SW 1271 (cell line): ENCODE measurements at places on chromosomes 7 and 10.

GRCh38 chr7:149873970-149874643 is 338 bp downstream of the ATP6V0E2 start:
- no peak for DNase-seq

- DNase-seq, result no peak
Measured at GRCh38 chr7:4235596-4235995, 446.5 kb upstream of the FOXK1 start.

- DNase-seq, result no peak
Measured at GRCh38 chr7:104650991-104651640, 322.7 kb downstream of the LHFPL3 start.

GRCh38 chr7:34457329-34457728 is 200.7 kb upstream of the NPSR1 start:
- no peak for DNase-seq

DNA sequence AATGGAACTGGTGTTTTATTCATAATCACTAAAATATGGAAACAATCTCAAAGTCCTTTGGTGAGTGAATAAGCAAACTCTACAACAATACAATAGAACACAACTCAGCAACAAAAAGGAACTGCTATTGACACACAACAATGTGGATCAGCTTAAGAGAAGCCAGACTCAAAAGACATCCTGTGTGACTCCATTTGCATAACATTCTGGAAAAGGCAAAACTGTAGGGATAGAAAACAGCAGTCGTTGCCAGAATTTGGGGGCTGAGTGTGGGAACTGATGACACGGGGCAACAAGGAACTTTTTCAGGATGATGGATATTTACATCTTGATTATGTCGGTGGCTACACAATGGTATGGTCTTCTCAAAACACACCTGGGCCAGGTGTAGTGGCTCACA is 32.4 kb upstream of the SVIL start:
- no peak for DNase-seq

- no peak for DNase-seq
Measured at GRCh38 chr10:13593535-13593934, 6.8 kb downstream of the PRPF18 start.

DNA sequence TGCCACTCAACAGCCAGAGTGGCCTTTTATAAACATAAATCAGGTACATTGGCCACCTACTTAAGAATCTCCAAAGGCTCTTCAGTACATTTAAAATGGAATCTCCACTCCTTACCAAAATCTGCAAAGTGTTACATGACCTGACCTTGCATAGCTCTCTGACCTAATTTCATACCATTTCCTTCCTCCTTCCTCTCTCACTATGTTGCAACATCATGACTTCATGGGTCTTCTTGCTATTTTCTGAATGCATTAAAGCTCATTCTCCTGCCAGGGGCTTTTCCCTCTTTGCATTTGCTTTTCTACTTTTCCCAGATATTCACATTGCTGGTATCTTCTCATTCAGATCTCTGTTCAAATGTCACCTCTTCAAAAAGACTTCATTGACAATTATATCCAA is 22.1 kb upstream of the PPP1R17 start:
- DNase-seq, result no peak

GRCh38 chr10:71753091-71753959 is 20.0 kb downstream of the VSIR start:
- DNase-seq, result no peak

DNA sequence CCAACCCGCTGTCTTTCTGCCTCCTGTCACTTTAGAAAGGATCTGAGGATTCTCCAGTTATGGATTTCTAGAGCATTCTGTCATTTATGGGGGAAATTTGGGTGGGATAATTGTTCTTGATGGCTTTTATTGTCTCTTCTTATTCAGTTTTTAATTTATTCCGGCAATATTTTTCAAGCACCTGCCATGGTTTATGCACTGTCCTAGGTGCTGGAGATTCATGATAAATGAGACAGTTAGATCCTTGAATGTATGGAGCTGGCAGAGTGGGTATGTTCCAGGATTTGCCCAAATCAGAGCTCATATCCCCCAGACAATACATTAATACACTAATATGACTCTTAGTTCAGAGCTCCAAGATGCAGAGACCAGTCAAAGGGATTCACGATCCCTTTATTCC is 146.8 kb upstream of the PRKCQ start:
- DNase-seq, result no peak

DNA sequence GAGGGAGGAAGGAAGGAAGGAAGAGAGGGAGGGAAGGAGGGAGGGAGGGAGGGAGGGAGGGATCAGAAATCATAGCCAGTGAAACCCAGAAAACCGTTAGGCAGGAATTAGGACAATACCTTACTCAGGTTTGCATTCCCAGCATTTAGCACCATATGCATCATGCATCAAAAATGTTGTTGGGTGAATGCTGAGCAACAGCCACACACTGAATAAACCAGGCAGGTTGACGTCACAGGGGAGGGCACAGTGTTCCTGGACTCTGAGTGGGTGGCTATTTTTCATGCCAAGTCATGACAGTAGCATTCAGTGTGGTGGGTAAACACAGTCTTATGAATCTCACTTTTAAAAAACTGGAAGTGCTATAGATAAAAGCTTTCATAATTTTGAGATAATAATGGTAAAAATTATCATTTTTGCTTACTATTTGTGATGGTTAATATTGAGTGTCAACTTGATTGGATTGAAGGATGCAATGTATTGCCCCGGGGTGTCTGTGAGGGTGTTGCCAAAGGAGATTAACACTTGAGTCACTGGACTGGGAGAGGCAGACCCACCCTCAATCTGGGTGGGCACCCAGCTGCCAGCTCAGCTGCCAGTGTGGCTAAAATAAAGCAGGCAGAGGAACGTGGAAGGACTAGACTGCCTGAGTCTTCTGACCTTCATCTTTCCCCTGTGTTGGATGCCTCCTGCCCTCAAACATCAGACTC is 199.1 kb upstream of the PRKCQ start:
- peak; percentile 90 for DNase-seq

DNA sequence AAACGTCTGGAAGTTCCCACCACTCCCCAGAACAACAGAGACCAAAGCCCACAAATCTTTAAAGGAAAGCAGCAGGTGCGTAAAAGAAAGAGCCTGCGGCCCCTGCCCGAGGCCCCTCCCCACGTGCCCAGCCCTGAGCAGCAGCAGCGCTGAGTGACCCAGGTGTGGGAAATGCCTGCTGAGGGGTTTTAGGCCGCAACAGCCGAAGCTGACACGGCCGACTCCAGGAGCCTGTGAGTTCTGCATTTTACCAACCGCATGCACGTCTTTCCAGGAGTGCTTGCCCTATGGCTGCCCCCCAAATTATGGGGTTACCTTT is 1.6 kb upstream of the KNDC1 start:
- DNase-seq, result no peak

DNA sequence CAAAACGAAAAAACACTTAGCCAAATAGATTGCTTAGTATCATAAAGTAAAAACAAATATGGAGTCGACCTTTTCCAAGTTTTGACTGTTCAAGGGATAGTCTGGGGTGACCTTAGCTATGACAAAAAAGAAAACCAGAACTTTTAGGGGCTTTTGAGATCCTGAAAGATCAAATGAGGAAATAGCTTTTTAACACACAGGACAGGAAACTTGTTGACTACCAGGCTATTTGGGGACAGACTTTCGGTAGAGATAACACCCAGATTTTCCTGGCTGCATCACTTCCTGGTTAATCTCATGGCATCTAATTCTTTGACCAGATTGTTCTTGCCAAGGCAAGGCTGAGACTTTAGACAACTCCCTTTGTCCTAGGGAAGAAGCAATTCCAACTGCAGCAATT is 34.5 kb upstream of the EGR2 start:
- DNase-seq, result no peak

DNA sequence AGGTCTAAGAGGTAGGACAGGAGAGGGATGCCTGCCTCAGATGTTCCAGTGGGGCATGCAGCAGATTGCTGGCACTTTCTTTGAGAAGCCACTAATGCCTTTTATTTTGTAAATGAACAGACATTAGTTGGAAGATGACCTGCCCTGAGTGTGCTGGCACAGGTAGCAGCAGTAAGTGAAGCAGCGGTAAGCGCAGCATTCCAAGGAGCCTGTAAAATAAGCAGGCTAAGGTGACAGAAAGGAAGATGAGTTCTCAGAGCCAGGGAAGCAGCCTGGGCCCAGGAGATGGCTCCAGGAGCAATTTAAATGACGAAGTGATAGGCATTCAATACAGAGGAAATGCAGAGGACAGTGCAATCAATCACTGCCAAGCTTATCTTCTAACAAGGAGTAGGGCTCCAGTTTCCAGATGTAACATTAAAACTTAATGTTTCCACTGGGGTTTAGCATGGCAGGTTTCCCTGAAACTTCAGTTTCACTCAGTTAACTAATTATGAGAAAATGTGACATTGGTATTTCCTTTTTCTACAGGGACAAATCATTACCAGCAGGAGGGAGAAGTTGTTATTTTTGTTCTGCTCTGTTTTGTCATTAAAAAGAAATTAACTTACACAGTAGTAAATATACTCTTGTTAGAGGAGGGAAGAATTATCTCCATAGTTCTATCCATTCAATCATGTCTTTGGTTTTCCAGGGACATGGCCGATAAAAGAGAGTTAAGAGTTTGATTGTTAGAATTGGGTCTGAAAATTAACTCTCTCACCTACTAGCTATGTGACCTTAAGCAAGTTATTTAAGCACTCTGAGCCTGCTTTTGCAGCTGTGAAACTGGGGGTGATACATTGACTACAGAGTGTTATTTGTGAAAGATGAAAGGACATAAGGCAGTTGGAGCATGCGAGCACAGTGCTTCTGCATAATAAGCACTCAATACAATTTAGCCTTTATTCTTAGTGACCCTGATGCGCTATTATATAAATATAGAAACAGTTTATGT is 96.6 kb upstream of the PTN start:
- DNase-seq, result no peak

DNA sequence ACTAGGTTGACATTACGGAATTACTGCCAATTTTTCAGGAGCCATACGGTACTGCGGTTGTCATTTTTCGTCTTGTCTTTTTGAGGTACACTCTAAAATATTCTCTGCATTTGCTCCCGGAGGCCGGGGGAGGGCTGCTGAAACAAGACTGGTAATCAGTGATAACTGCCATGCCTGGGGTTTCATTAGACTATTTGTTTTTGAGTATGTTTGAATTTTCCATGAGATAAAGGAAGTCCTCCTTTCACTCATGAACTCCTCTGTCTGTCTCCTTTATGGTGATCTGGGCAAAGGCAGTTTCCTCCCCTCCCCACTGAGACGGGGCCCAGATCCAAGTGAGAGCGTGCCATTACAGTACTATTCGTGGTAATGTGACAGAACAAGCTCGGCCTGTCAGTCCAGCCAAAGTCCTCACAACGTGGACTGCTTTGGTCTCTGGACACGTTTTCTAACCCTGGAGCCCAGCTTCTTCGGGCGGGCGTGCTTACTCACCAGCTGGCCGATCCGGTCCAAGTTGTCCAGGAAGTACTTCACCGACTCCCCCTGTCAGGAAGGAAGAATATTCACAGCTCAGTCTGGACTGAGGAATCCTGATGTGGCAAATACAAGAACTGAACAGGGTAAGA is 45.1 kb downstream of the AMZ1 start:
- no peak for DNase-seq

- DNase-seq, result no peak
Measured at GRCh38 chr10:60288256-60288655, 101.4 kb downstream of the ANK3 start.

DNA sequence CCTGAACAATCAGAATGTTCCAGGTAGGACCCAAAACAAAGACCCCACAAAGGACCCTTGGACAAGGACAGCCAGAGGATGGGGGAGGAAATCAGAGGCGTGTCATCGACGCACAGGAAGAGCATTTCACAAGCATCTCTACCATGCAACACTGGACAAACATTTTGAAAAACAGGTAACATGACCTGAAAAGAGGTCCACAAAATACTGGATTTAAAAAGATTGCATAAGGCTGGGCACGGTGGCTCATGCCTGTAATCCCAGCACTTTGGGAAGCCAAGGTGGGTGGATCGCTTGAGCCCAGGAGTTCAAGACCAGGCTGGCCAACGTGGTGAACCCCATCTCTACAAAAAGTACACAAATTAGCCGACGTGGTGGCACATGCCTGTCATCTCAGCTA is 60.5 kb upstream of the RNF32 start:
- DNase-seq, result no peak

- no peak for DNase-seq
Measured at GRCh38 chr10:103542764-103543616, 49.5 kb downstream of the NEURL1 start.

GRCh38 chr7:41540601-41541000 is 162.3 kb downstream of the INHBA start:
- DNase-seq, result no peak

GRCh38 chr7:47326220-47326619 is 255.7 kb downstream of the TNS3 start:
- no peak for DNase-seq

GRCh38 chr10:80516506-80517075 is 21.1 kb upstream of the SH2D4B start:
- no peak for DNase-seq

- DNase-seq, result no peak
Measured at GRCh38 chr10:22251751-22252223, 34.0 kb upstream of the EBLN1 start.

DNA sequence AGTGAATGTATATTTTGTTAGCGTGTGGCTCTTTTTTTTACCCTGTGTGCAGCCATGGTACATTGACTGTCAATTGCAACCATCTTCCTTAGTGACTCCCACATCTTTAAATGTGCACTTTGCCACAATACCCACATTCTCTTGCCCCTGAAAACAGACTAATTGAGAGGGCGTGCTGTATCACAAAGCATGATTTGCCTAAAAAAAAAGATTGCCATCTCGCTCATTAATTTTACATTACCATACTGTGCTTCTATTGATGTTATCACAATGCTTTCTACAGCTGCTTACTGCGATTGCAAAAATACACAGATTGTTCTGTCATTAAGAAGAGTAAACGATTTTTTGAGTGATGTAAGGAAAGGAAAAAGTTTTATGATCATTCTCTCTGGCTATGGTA is 613.1 kb upstream of the NRP1 start:
- no peak for DNase-seq

GRCh38 chr10:129740532-129741279 is 223.4 kb downstream of the EBF3 start:
- DNase-seq, result no peak

GRCh38 chr7:7704867-7705266 is 13.5 kb downstream of the RPA3 start:
- DNase-seq, result no peak

DNA sequence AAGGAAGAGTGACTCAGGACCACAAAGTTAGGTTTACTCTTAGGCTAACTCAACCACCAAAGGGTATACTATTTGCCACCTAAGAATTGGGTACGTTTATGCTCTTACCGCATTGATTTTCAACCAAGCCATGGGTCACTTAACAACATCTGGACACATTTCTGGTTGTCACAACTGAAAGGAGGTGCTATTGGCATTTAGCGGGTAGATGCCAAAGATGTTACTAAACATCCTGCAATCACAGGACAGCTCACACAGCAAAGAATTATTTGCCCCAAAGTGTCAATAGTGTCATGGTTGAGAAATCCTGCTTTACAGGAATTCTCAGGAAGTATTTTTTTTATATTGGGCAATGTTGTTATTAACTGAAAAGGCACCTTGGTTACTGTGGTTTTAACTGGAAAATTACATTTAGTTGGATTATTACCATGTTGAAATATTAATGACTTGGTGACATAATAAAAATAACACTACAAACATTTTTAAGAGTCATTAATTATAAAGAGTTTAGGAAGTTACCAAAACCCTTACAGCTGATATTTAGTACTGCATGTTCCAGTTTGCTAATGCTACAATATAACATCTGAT is 185.0 kb upstream of the TMEM196 start:
- peak; percentile 93 for DNase-seq

- no peak for DNase-seq
Measured at GRCh38 chr7:85587785-85588184, 400.9 kb upstream of the SEMA3D start.
